DND-41 (cell line): ENCODE measurements at places on chromosomes 2 and 18.

DNA sequence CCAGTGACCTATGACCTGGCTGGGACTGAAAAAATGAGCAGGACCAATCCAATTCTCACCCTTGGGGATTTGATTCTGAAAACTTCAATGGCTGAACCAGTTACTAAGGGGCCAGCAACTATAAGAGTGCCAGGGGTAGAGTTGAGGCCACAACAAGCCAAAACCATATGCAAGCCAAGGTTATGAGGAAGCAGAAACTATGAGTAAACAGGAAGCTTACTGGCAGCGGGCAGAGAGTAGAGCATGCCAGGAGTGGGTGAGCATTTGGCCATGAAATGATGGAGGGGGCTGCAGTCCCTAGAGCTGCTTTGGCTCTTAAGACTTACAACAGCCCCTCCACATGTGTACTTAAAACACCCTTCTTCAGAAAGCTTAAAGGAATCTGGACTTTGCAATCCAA, 82.4 kb downstream of the RBMS1 start:
- H3K27me3 ChIP-seq: no peaks in the 10 kb centered on the region
- H3K27ac ChIP-seq: peak overlapping the region; percentile 39
- H3K4me3 ChIP-seq: no peak overlapping the region
- no peaks in the 10 kb centered on the region; the same call in 1 of the 2 replicates for H3K36me3 ChIP-seq
- peak; percentile 35 for DNase-seq

DNA sequence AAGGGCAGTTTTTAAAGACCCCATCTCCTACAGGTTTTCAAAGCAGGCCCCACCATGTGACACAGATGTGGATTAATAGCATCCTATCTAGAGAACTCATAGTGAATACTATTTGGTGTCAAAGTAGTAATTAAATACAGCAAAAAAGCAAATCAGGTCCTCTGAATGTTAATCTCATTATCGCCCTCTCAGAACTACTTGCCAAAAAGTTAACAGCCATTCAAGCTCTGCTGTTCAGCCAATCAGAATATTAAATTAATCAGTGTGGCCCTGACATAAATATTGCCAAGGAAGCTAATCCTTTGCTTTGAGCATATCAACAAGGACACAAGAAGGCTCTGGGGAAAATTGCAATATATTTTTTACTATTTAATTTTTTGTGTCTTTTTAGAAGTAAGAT, 428.9 kb upstream of the SOX11 start:
- H3K4me1 ChIP-seq: no peaks in the 10 kb centered on the region
- H3K36me3 ChIP-seq: no peaks in the 10 kb centered on the region
- H3K4me3 ChIP-seq: no peak overlapping the region
- H3K27me3 ChIP-seq: no peaks in the 10 kb centered on the region
- DNase-seq: no peak

- H3K27me3 ChIP-seq: no peaks in the 10 kb centered on the region
- no peak for DNase-seq
- no peak overlapping the region for H3K27ac ChIP-seq
- no peak overlapping the region for H3K4me3 ChIP-seq
- no peaks in the 10 kb centered on the region for H3K36me3 ChIP-seq
Measured at GRCh38 chr2:52916981-52917380, 850.6 kb upstream of the CHAC2 start.

DNA sequence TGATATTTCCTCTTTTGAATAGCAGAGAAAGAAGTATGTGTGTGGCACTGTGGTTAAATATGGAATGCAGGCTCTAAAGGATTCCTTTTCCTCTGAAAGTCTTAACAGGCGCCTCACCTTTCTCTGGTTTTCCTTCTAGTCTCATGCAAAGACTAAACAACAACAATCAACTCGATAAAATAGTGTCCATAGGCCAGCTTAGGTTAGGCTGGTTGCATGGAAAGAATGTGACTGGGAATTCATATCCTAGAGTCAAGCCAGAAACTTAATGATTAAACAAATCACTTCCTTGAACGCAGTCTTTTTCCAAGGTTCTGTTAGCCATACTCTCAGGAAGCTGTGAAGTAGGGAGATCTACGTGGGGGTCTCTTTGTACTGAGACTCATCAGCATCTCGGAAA, 800.8 kb upstream of the ID2 start:
- H3K27me3 ChIP-seq: no peaks in the 10 kb centered on the region
